ENCODE measurements at places on chromosomes 1 and 21.

- DNase-seq: peak; percentile 40
Observed at GRCh38 chr21:31514598-31514997, 144.9 kb upstream of the SOD1 start.

GRCh38 chr1:36284517-36284916, 21.7 kb upstream of the SH3D21 start:
- DNase-seq: no peak

GRCh38 chr21:46060596-46061061, 37.3 kb upstream of the COL6A2 start:
- DNase-seq: peak; percentile 13

DNA sequence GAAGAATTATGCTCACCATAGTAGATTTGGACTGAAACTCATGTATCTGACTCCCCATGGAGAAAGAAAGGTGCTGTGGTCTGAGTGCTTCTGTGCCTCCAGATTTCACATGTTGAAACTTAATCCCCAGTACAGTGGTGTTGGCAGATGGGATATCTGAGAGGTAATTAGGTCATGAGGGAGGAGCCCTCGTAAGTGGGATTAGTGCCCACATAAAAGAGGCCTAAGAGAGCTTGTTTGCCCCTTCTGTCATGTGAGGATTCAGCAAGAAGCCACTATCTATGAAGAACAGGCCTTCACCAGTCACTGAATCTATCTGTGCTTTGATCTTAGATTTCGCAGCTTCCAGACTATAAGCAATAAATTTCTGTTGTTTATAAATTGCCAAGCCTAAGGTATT, 150.1 kb downstream of the PLPP3 start:
- DNase-seq: peak; percentile 50

DNA sequence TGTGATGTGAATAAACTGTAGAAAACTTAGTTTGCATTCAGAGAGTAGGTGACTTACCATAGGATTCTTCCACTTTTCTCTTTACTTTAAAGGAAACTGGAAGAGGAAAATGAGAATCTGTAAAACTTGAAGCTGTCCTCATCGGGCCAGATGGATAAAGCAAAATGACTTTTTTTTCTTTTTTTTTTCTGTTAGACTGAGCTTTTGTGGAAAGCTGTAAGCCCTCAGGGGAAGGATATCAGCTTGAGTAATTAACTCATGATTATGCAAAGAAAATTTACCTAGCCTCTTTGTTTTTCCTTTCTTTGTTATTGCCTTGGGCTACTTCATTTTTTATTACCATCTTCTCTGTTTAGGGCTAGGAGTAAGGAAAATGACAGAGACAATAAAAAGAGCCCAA, 53.4 kb downstream of the DPH5 start:
- DNase-seq: no peak

DNA sequence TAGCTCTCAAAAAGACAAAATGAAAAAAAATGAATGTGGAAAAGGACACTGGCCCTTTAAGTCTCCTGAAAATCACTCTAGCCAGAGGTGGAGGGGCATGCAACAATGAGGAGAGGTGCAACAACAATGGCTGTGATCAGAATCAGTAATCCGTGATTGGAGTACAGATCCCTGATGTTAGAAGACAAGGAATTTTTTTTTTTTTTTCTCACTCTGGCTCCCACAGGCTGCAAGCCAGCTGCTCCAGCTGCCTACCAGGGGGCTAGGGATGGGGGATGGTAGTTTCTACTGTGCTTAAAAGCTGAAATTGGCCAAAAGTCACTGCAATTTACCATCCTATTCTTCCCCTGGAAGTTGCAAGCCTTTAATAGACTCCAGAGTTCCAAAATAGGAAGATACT, 54.5 kb downstream of the STYXL2 start:
- no peak for DNase-seq

DNA sequence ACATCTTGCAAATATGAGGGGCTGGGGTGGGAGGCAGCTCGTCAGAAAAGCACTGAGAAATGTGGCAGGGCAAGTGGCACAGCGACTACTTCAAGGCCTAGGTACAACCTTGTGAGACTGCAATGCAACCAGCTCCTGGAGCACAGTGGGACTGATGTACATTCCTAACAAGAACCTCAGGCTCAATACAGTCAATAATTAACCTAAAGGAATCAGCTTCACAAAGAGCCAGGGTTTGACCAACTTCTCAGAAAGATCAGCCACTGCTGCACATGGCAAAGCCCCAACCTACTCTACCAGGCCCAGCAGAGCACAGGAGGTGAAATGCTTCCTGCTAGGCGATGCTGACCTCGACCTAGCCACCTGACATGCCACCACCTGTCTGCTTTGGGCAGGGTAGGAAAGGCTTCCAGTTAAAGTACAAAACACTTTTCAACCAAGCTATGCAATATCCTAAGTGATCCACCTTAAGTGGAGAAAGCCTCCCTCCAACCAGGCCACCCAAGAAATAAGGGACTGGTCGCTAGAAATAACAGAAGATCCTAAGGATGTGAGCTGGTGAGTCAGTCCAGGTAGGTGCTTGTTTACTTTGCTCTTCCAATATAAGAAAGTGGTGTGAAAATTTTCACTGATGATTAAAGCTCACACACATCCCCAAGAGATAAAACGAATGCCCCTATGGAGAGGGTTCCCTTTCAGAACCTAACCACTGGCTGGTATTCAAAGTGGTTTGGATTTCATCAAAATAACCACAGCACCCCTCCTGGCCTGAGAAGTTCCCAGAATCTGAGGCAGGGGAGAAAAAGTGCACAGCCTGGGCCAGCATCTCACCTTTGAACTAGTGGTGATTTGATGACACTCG, 2.1 kb downstream of the RIPK4 start:
- DNase-seq: peak; percentile 39

DNA sequence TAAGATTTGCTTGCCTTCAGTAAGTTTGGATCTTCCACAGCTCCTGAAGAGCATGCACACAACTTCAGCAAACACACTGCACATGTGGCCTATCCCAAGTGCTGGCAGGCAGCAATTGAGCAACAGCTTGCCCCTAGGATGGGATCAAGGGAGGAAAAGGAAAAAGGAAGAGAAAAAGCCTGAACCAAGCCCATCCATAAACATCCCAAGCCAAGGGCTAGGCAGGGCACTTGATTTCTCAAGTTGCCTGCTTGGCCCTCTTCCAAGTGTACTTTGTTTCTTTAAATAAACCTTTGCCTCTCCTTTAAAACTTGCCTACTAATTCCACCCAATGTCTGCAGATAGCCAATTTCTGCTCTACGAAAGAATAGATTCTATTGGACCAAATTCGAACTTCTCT, 49.0 kb upstream of the OLFM3 start:
- DNase-seq: no peak

DNA sequence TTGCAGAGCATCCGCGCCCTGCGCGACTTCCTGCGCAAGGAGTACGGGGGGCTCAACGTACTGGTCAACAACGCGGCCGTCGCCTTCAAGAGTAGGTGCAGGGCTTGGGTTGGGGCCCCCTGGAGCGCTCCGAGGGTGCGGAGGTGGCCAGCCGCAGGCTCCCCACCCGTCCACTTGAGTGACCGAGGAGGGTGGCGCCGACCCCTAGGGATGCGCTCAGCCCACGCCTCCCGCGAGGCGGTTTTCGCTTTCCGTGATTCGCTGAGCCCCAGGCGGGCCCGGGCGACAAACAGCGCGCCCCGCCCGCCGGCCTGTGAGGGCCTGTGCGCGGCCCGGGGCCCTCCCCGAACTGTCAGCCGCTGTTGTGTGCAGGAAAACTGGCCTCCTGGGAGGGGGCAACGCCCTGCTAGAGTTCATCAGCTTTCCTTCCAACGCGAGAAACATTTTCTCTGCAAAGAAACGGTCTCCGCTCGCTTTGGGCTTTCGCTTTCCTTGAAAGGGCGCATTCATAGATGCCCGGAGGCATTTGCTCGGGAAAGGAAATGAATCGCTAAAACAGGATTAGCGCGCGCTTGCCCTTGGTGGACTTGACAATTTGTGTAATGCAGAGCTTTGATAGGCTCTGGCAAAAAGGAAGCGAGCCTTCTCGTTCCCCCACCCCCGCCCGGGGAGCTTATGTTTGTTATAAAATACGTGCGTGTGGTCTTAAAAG, 668 bp downstream of the CBR3 start:
- DNase-seq: peak; percentile 54

- no peak for DNase-seq
Observed at GRCh38 chr1:195580988-195581387, 1027.3 kb downstream of the KCNT2 start.

GRCh38 chr1:201252944-201253371, 30.3 kb upstream of the PKP1 start:
- no peak for DNase-seq

DNA sequence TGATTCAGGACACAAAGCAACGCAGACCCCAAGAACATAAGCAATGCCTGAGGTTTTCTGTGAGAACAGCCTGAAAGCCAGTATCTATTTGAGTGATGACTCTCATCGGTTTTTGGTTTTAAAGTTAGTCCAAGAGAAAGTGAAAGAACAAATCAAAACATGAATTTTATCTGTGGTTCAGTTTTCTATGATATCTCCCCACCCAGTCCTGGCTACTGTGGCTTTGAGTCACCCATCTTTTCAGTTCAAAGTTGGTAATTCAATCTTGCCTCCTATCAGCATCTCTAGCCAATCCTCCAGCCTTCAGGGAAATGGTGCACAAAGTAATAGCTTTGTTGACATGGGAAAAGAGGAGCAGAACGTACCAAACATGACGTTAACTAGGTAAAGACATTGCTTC, 40.5 kb upstream of the KRTAP19-8 start:
- no peak for DNase-seq

- DNase-seq: no peak
Observed at GRCh38 chr1:44044071-44044801, 13.0 kb upstream of the SLC6A9 start.

- no peak for DNase-seq
Observed at GRCh38 chr1:116256875-116257274, 116.2 kb upstream of the ATP1A1 start.

- no peak for DNase-seq
Observed at GRCh38 chr1:7393136-7393535, 378.0 kb upstream of the VAMP3 start.

- DNase-seq: no peak
Observed at GRCh38 chr1:48084826-48085225, 87.6 kb upstream of the TRABD2B start.

- peak; percentile 83 for DNase-seq
Observed at GRCh38 chr1:26788836-26789611, 1.3 kb downstream of the PIGV start.

GRCh38 chr1:178768423-178768822, 43.4 kb downstream of the RALGPS2 start:
- peak; percentile 1 for DNase-seq

- DNase-seq: no peak
Observed at GRCh38 chr1:27563591-27564471, 40.1 kb downstream of the AHDC1 start.

DNA sequence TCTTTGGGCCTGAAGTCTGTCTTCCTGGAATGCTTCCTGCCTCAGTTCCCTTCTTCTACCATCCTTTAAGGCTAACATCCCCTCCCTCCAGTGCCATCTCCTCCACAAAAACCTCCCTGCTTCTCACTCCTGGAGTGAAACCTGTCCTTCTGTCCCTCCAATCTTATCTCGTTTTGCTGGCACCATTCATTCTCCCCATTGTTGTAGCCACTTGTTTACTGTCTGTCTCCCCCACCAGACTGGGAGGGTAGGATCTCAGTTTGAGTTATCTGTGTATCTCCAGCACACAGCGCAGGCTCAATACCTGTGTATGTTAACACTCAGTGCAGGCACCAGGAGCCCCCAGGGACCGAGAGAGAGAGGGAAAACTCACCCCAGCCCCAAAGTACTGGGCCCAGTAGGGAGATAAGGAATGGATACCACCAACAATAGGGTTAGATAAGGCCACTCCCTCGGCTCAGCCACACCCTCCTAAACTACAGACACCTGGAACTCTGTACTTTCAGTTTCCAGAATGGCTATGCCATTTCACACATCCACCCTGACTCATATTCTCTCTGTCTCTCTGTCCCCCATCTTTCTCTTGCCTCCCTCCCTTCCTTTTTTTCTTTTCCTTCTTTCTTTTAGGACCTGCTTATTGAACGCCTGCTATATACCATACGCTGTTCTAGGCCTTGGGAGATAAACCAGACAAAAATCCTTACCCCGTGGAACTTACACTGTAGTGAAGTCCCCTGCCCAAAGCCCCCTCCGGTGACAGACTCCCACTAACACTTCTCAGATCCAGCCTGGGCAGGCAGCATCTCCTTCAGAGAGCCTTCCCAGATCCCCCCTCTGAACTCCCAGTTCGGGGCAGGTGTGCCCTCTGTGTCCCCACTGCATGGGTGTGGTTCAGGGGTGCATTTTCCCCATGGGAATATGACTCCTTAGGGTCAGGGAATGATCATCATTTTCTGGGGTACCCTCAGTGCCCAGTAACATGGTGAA, 3.3 kb upstream of the SSBP3 start:
- peak; percentile 68 for DNase-seq

GRCh38 chr1:87007323-87007722, 92.9 kb downstream of the HS2ST1 start:
- no peak for DNase-seq

DNA sequence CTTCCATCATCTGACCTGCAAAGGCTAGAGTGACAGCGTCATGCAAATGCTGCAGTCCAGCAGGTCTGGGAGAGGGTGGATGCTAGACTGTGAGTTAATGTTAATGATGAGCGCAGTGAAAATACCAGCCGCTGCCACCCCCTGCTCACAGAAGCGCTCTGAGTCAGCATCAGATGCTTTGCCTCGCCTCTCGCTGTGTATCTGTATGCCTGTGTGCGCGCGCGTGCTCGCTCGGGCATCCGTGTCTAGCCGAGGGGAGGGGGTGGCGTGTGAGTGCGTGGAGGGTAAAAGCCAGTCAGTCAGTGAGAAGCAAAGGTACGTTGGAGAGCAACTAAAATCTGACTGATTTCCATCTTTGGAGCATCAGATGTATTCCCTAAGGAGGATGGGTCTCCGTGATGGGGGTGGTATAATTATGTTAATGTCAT, 858.7 kb downstream of the USP25 start:
- DNase-seq: peak; percentile 64

GRCh38 chr21:31107871-31108270, 69.6 kb upstream of the KRTAP19-8 start:
- no peak for DNase-seq

- no peak for DNase-seq
Observed at GRCh38 chr1:207898260-207898659, 12.7 kb downstream of the CD34 start.

GRCh38 chr1:64327119-64327518, 123.7 kb downstream of the UBE2U start:
- no peak for DNase-seq
